CD4-positive, alpha-beta T cell treated with Interferon alpha-2 for 1 hour (primary cell): ENCODE measurements at places on chromosomes 7 and 10.

DNA sequence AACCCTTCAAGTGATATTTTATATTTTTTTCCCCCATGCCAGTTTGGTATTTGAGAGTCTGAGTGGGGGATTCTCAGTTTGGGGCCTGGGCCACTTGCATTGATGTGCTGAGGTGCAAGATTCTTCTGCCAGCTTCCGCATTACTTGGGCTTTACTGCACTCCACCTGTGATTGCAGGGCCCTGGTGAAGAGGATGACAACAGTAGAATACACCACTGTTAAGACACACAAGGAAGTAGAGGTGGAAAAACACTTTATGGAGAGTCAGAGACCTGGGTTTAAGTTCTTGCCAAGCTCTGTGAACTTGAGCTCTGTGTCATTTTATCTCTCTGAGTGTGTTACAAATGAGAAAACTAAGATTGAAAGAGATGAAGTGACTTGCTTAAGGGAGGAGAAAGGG, 209.4 kb downstream of the LRMDA start:
- no peak for DNase-seq

DNA sequence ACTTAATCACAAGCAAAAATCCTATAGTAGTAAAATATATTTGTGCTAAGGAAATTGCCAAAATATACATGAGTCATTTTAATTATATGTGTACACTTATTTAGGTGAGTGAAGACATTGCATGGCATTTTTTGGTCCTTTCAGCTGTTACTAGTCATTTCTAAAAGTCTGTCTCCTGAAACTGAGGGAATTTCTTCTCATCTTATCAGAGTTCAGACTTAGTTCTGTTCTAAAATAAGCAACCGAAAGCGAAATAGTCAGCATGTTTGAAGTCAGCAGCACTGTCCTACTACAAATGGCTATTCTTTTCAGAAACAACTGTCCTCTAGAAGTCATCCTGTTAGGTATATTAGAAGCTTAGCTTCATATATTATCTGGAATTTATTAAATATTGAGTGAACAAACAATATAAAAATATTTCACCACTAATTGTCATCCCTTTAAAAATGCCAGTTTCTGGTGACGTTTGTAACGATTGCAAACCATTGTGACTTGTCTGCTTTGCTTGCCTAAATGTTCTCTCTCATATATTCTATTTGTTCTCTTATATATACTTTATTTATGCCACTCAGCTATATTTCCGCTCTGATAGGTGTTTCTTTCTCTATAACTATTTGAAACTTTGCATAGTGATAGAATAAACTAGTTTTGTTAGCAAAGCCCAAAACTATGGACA, 227.4 kb upstream of the KAT6B start:
- no peak for DNase-seq

GRCh38 chr7:45434167-45434784, 139.9 kb upstream of the ADCY1 start:
- no peak for DNase-seq

GRCh38 chr7:3370068-3370830, 69.2 kb downstream of the SDK1 start:
- DNase-seq, result no peak

DNA sequence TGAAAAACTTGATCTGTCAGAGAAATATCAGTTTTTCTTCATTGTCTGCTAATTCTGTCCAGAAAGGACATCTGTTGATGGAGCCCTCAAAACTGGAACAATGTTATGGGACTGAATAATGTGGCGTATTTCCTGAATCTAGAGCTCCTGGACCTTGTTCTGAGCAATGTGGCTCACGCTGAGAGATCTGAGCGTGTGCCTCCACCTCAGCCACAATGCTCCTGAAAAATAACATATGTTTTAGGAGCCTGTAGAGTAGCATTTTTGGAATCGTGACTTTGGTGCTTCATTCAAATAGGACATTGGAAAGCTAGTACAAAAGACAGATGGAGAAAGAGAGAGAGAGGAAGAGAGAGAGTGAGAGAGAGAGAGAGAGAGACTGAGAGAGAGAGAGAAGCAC, 110.3 kb downstream of the BMPER start:
- DNase-seq, result no peak

DNA sequence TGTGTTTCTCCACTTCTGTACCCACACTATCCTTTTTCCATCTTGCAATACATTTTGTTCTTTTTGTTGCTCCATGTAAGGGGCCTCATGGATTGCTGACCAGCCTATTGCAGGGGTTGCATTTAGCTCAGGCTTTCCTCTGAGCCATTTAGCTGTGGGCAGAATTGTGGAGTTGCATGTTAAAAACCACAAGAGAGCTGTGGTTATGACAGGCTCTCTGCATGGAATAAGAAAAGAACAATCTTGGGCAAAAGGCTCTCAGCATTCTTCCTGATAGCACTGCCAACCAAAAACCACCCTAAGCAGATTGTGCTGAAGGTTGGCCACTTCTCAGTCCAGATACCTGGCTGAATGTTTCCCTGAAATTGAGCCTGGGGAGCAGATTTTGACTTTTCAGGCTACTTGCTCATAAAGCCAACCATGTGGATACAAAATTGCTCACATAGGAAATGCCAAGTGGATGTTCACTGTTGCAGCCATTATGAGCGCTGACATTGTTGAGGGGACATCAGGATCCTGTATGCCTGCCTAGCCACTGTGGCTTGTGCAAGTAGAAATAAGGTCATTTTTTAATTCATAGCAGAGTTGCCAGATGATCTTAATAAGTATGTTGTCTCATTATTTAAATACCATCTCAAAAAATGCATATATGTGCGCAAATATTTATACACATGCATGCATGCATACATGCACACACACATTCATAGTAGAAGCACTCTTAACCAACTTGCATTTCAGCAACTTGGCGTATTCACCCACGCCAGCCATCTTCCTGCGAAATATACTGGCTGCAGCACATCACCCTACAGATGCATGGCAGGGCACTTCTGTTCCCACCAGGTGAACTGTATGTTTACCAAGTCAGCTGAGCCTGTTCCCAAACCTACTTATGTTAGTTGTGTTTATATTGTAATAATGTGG, 695.4 kb downstream of the LRMDA start:
- DNase-seq, result no peak
